ENCODE measurements at places on chromosomes 5 and 9. TPM values are rescaled to one million over a fixed set of nuclear protein-coding genes. Genes with fewer than 3 reads are reported as not detected.
A peak's percentile ranks its signal among the peaks of the same experiment; 100 is the strongest.

DNA sequence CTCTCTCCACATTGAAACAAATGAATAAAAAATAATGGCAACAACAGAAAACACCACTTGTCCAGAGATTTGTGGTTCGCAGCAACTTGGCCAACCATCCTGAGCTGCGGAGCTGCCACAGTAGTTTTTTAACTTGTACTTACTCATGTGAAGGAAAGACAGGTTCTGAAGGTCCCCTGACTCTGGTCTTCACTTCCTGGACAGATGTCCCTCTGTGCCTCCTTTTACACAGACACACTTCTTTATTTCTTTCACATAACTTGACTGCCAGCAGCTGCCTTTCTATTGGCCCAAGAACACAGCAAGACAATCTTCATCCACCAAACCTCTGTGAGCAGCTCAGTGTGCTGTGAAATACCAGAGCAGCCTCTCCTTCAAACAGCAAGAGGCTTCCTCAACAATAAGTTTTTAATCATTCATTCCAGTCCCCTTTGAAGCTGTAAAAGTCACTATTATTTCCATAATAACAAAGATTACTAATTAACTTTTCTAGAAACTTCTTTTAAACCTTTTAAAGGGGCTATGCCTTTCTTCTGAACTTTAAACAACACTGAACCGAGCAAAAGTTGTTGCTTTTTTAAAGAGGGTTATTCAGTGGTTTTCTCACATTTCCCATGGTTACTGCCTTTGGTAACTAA, 198.7 kb downstream of the NR2F1-AS1 start:
- no peak for DNase-seq

DNA sequence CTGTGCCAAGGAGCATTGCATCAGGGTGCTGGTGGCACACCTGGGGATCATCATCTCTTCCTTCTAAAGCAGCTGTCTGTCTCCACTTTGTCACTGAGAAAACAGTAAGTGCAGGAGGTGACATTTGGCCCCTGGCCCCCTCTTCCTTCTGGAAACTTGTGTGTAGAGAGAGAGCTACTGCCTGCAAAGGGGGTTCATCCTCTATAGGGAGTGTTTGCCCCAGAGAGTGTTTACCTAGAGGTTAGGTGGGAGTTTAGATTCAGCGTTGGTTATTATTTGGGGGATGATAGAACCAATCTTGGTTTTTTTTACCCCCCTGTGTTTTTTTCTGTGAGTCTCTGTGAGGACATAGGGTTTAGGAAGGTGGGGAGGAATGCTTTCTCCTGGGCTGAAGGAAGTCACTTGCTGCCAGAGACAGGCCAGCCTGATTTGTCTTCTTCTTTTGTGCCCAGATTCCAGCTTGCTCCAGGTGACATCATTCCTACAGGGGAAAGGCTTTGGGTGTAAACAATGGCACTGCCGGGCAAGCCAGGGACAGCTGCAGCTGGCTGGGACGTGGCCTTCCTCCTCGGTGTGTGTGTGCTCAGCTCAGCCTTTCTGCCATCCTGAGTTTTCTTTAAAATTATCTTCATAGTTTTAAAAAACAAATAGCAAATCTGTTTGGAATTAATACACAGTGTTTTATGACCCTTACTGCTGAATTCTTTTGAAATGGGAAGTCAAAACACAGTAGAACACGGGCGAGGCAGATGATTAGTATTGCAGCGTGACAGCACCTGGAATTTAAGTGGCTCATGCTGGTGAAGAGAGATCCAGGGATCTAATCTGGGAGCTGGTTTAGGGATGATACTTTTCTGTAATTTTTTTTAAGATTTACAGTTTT, 24.5 kb downstream of the PRRC2B start:
- no peak for DNase-seq

DNA sequence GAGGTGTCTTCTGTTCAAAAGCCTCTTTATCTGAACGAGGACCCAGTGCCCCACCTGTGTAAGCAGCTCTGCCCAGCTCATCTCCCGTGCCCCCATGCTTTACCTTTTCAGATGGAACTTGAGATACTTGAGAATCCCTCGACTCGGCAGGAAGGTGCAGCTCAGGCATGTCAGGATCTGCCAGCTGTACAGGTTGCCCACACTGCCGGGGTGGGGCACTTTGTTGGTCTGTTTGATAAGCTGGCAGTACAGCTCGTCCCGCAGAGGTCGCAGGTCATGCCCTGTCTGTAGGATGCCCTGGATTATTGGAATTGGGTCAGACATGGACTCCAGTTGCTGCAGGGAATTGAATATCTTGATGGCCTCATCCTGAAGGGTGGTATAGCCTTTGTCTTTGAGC, 58.0 kb upstream of the RETREG1 start:
- peak; percentile 32 for DNase-seq

GRCh38 chr9:121133104-121133816, 58.5 kb downstream of the CNTRL start:
- peak; percentile 72 for DNase-seq

The RNF44 gene
- 12.5 TPM for total RNA-seq

All from foreskin keratinocyte (primary cell).